ENCODE measurements at places on chromosomes 3 and 15.
A peak's percentile ranks its signal among the peaks of the same experiment; 100 is the strongest.

DNA sequence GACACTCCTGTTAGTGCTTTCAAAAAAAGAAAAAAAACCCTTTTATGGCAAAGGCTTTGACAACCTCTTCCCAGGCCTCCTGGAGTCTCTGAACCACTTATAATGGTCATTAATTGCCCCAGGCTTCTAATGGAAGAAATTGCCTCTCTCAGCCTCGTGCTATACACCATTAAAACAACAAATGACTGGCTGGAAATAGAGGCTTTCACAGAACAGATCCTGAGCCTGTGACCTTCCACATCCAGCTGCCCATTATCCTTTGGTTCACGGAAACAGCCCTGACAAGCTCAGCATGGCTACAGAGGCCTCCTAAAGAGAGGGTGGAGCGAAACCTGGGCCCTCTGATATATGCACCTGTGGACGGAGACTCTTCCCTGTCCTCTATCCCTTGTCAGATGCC, 26.8 kb upstream of the MKRN3 start:
- DNase-seq: no peak

- DNase-seq: no peak
Measured at GRCh38 chr3:114675104-114675503, 381.3 kb downstream of the TIGIT start.

GRCh38 chr3:127409421-127410136, 121.7 kb upstream of the PRR20G start:
- no peak for DNase-seq

DNA sequence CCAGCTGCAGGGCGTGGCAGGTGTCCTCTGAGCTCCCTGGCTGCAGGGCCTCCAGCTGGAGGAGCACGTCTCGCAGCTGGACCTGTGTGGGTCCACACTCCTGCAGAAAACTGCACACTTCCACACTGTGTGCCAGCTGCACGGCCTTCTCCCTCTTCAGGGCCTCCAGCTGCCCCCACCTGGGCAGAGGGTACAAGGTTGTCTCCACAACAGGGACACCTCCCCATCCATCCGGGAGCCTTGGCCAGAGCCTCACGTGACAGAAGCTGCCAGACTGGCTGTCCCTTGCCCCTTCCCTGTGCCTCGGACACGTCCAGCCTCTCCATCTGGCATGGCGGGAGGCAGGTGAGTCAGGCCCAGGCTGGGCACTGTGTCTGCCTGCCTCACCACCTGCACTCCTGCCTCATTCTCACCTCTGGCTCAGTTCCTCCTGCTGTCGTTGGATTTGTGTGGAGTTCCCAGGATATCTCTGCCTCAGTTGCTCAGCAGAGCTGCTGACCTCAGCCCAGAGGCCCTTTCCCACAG, 14.5 kb downstream of the SPTBN5 start:
- no peak for DNase-seq

DNA sequence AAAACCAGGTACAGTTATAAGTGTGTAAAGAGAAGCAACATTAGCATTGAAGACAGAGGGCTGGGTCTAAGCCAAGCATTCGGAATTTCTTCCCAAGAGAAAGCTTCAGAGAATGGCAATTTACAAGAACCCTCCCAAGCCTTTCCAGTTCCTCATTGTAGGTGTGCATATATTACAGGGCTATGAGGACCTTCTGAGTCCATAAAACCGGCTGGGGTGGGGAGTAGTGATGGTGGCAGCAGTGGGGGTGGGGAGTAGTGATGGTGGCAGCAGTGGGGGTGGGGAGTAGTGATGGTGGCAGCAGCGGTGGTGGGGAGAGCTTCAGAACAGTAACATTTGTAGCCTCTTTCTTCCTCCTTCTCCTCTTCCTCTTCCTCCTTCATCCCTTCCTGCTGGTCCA, 368.7 kb upstream of the UMPS start:
- DNase-seq: no peak

DNA sequence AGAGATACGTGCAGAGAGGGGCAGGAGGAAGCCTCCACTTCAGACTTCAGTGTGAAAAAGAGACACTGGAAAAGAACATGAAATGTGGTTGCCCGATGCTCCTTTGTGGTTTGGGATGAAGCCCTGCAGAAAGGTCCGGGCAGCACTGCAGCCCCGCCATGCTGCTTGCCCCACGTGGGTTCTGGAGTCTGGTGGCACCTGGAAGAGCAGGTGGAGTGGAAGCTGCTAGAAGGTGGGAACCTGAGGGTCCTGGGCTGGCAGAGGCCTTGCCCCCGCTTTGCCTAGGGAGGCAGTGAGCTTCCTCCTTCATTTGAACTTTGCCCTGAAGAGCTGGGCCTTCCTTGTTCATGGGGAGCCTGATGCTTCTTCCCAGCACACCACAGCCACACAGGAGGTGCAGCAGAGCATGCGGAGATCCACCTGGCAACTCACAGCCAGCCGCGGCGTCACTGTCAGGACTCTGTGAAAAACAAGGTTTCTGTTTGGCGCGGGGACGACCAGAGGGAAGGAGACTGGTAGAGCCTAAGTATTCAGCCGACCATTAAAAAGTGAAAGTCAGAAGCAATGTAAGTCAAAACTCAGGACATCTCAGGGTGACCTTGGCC, 59.0 kb downstream of the APBA2 start:
- no peak for DNase-seq

- peak; percentile 3 for DNase-seq
Measured at GRCh38 chr15:59741274-59741906, 52.3 kb upstream of the BNIP2 start.

GRCh38 chr15:63492541-63493077, 11.8 kb upstream of the USP3 start:
- no peak for DNase-seq
